ENCODE measurements at places on chromosomes 5 and 9.

DNA sequence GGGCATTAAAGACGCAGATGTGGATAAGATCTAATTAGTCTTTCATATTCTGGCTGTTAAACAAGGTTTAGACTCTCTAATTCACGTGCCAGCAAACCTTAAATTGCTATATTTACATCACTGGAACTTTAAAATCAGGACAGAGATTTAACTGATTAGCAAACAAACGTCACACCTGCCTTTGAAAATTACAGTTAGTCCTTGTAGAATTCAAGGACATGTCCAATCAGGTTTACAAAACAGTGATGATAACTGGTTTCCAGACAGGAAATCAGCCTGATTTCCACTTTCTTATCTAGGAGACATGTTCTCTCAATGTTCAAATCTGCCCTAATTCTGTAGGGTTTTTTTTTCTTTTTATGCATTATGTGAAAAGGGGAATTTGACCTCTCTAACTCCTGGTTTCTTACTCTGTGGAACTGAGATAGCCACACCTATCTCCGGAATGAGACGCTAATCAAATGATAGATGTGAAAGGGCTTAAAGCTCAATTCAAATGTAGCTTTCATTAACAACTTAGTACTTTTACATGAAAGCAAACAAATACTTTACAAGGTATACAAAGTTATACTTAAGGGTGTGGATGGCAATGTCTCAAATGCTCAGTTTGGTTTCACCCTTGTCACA is 26.5 kb downstream of the SPINK5 start:
- DNase-seq: no peak

DNA sequence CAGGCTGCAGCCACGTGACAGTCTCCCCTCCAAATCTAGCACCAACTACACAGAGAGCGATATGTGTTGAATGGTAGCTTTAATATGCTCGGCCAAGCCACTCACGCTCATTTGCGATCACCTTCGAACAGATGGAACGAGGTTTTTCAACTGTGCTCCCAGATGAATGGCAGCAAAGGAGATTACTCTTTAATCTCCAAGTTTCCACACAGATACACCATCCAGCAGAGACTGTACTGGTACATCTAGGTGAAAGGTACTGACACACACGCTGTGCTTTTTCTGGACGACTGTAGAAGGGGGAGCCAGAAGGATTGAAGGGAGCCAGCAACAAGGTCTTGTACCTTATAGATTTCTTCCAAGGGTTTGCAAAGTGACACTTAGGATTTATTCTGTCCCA is 263.9 kb downstream of the NR3C1 start:
- no peak for DNase-seq

- DNase-seq: no peak
Observed at GRCh38 chr5:87885758-87886157, 382.9 kb downstream of the TMEM161B start.

DNA sequence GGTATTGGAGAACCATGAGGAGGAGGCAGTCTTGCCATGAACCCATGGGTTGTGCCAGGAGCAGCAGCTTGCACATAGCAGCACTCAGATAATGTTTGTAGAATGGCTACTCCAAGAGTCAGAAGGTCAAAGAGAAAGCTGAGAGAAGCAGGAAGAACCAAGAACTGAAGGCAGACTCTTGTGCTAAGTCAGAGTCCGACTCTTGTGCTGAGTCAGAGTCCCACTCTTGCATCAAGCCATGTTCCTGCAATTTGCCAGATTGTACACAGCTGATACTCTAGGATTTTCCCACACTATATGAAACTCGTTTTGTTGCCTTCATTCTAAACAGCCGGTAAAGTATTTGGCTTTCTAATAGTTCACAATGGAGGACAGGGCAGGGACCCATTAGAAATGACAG is 26.2 kb upstream of the HSPA9 start:
- DNase-seq: no peak

DNA sequence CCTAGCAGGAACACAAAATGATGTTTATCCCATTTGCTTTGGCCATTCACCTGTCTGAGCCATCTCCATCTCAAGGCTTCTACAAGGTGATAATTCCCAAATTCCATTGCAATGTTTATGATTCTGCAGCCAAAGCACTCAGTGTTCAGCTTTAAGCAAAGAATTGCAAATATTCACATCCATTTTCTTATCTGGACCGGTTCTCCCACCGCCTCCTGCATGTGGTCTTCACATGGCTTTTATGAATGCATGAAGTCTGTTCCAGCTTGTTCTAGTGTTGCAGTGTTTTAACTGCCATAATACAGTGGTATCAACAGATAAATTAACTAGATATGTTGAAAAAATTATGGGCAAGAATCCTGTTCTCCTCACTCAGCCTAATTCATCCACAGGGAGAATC is 443.0 kb upstream of the KLF4 start:
- DNase-seq: no peak

- no peak for DNase-seq
Observed at GRCh38 chr5:127400946-127401670, 110.5 kb downstream of the MEGF10 start.

- DNase-seq: no peak
Observed at GRCh38 chr5:59992206-59992605, 98.7 kb upstream of the PDE4D start.

DNA sequence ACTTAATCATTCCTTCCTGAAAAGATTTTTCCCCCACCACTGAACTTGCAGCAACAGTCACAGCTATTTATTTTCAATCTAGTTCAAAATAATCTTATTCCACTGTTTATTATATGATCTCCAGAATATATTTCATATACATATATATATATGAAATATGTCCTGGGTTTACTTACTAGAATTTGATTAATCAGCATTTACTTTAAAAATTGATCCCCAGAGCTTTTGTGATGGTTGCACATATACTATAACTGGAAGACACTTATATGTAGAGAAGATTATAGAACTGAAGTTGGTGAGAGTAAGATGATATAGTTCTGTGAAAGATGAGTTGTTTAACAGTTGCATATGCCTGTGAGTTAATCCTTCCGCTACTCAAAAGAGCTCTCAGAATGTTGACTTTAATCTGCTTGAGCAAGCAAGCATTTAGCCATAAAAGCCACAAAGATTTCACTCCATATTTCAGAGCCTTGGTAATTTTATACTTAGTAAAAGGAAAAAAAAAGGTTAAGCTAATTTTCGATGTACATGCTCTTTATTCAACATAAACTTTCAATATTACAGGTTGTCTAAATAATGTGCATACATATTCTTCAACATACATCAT is 399.3 kb upstream of the CDH9 start:
- DNase-seq: no peak

DNA sequence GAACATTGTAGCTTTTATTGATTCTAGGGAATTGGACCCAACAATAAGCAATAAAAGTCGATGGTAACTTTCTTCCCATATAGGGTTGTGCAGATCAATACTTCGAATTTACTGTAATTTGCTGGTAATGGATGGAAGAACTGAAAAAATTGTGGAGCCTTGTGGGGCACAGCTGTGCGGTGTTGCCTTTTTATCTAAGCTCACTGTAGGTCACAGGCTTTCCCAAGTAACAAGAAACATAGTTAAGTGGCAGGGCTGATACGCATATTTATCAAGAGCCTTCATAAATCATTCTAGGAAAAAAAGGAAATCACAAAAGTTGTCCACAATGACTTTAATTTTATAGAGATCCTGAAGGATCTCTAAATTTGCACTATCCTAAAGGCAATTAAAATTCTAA is 292.9 kb downstream of the MAST4 start:
- DNase-seq: no peak

DNA sequence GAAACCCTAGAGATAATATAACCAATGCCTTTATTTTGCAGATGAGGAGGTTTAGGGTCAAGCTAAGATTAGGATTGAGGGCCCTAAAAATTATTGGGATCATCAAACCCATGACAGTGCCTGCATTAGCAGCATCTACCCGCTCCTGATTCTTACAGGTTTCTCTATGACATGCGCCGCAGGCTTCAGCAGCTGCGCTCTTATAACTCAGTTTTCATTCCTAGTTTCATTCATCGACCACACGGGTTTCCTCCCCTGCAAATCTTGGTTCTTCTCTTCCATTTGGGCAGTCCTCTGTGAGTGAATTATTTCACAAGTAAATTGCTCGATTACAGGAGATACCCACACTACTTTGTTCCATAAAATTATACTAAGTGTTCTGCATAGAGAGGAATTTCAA is 137.2 kb downstream of the SLC24A2 start:
- no peak for DNase-seq

- no peak for DNase-seq
Observed at GRCh38 chr9:131630205-131630831, 85.0 kb downstream of the PRRT1B start.
